ENCODE measurements at places on chromosomes 7 and 10.

- DNase-seq, result no peak
Measured at GRCh38 chr10:7718685-7719084, 15.6 kb downstream of the ITIH2 start.

DNA sequence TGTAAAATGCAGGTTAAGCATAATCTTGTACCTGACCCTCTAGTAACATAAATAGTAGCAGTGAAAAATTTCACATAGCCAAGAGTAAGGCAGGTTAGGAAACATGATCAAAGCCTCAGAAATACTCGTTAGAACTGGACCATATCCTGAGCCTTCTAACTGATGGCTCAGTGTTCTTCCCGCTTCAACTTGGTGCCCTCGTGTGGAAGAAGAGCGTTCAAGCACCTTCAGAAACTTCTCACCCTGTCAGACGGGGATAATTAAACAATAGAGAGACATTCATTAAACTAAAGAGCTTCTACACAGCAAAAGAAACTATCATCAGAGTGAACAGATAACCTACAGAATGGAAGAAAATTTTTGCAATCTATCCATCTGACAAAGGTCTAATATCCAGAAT, 124.5 kb downstream of the MYOF start:
- DNase-seq, result no peak

- no peak for DNase-seq
Measured at GRCh38 chr10:8302565-8302964, 248.1 kb downstream of the GATA3 start.

DNA sequence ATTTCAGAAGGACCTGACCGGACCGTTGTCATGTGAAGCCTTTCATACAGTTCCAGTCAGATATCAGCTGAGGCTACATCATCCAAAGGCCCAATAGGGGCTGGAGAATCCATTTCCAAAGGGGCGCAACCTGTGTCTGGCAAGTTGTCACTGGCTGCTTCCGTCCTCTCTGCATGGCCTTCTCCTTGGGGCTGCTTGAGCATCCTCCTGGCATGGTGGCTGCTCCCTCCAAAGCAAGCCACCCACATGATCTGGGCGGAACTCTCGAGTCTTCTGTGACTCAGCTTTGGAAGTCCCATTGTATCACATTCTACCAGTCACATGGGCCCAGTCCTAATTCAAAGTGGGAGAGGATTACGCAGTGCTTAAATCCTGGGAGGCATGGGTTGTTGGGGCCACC, 207.0 kb upstream of the SHH start:
- no peak for DNase-seq

DNA sequence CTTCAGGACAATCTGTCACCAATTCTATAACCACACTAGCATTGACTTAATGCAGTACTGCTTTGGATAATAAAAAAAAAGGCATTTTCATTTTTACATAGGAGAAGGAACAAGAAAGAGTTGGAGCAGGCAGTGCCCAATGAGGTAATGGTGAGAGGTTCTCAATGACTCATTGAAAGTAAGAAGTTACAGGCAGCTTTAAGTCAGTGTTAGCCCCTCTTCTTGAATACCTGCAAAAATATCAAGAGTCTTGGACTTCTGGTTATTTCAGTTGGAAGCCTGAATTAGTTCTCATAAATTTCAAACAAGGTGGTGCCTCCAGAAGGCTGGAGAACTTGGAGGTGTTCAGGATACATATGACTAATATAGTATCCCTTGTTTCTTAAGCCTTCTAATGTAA, 422.5 kb downstream of the HTR7 start:
- DNase-seq, result no peak
